ENCODE measurements at places on chromosomes 2 and 18.

DNA sequence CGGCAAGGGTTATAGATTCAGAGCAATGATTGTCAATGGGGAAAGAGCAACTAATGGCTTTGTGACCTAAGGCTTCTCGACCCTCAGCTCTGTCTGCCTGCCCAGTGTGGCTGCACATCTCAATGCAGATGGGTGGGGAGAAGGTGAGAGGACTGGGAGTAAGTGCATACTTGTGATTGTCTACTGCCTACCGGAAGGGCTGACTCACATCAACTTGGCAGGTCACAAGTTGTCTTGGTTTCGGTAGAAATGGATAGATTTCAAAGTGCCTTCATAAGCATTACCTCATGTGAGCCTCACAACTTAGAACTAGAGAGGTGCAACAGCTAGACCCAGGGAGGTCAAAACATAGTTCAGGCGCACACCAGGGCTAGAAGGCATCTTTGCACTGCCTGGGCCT, 29.4 kb downstream of the STAT1 start:
- DNase-seq: no peak

- DNase-seq: no peak
These were observed 29.2 kb upstream of the ALLC start for GRCh38 chr2:3628800-3629199.

DNA sequence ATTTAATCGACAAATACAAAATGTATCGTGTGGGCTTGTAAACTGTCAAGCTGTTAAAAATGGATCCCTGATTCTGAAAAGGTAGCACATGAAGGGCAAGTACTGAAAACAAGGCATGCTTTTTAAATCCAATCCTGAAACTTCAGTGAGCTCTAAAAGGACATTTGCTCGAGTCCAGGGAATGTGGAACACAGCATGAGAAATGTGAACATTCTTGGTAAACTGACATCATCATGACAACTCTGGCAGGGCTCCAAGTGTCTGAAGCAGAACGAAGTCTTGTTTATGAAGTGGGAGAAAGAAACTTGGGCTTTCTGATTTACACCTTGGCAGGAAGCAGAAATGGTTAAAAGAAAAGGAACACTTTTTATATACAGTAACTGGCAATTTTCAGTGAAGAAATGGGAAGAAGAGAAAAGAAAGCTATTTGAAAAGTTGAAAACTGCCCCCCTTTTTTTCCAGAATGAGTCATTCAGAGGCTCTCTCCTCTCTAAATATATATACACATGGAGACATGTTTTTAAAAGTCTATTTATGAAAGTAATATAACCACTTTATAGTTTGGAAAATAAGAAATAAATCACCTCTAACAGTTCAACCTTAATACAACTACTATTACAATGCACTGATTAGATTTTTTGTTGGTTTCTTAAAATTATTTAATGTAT, 120.8 kb downstream of the GAREM1 start:
- DNase-seq: no peak

- no peak for DNase-seq
These were observed 324.6 kb downstream of the DYSF start for GRCh38 chr2:71777946-71778345.

DNA sequence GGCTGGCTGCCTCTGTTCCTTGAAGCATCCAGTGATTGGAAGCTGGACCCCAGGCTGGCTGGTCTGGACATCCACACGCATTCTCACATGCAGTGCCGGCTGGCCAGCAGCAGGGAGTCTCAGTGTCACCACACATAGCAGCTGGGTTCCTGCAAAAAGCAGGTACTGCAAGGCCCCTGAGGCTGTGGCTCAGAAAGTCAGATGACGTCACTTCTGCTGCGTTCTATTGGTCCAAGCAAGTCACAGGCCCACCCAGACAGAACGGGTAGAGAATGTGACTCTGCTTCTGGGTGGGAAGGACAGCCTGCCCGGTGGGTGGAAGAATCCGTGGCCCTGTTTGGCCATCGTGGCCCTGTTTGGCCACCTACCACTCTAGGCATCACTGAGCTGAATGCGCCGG, 51.3 kb upstream of the SPP2 start:
- no peak for DNase-seq

GRCh38 chr18:11808001-11808855, 43.0 kb upstream of the CHMP1B start:
- no peak for DNase-seq

GRCh38 chr2:172472446-172473033, 45.2 kb downstream of the ITGA6 start:
- DNase-seq: no peak

GRCh38 chr2:98867539-98868309, 68.3 kb downstream of the CRACDL start:
- DNase-seq: no peak

DNA sequence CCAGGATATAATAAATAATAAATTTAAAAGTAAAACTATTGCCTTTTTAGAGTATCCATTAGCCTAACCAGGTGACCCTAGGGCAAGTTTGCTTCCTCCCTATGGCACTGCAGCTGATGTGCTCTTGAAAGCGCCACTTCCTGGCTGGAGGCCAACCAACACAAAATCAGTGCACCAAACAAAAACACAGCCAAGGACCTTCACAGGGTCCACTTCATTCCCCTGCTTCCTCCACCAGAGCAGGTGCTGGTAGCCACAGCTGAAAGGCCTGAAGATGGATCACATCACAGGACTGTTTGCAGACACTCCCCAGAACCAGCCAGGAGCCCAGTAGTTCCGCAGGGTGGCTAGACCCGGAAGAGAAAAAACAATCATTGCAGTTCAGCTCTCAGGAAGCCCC, 108.8 kb downstream of the TWIST2 start:
- DNase-seq: no peak

Measured in GM12892 (cell line).